ENCODE measurements at places on chromosomes 11 and 22. TPM values are rescaled to one million over a fixed set of nuclear protein-coding genes. Genes with fewer than 3 reads are reported as not detected.

C22orf31 gene
- not detected for total RNA-seq

CEP126 gene
- total RNA-seq: 7.1 TPM

H19 gene
- 32,797 TPM for total RNA-seq

NCF4 gene
- 3.5 TPM for total RNA-seq

BDNF gene
- 0.39 TPM for total RNA-seq

GCAT gene
- 29.3 TPM for total RNA-seq

SEZ6L gene
- total RNA-seq: not detected

FGF19 gene
- total RNA-seq: not detected

MPZL3 gene
- 61.1 TPM for total RNA-seq

CRYBB2 gene
- 0.22 TPM for total RNA-seq

CABP4 gene
- total RNA-seq: not detected

MUC6 gene
- total RNA-seq: not detected

CRACR2B gene
- 1.2 TPM for total RNA-seq

TRIM51 gene
- not detected for total RNA-seq

EFEMP2 gene
- total RNA-seq: 68.7 TPM

PHF21B gene
- total RNA-seq: 0.39 TPM

All from placental epithelial cell (primary cell).